ENCODE measurements at places on chromosomes 2 and 18.

DNA sequence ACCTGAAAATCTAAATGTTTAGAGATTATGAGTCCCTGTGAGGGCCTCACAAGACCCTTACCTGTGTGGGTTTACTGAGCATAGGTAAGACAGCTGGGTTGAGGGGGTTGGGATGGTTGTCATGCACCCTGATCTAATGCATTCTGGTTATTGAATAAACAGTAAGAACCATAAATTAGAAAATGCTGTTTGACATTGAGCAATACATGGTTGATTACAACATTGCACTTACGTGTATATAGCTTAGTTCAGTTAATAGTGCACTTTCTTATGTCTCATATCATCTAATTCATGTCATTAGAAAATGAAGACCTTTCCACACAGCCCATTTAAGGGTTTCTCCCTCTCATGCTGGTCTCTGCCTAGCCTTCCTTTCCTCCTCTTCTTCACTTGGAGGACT lies 253.5 kb upstream of the ATP5MC3 start:
- DNase-seq, result no peak

DNA sequence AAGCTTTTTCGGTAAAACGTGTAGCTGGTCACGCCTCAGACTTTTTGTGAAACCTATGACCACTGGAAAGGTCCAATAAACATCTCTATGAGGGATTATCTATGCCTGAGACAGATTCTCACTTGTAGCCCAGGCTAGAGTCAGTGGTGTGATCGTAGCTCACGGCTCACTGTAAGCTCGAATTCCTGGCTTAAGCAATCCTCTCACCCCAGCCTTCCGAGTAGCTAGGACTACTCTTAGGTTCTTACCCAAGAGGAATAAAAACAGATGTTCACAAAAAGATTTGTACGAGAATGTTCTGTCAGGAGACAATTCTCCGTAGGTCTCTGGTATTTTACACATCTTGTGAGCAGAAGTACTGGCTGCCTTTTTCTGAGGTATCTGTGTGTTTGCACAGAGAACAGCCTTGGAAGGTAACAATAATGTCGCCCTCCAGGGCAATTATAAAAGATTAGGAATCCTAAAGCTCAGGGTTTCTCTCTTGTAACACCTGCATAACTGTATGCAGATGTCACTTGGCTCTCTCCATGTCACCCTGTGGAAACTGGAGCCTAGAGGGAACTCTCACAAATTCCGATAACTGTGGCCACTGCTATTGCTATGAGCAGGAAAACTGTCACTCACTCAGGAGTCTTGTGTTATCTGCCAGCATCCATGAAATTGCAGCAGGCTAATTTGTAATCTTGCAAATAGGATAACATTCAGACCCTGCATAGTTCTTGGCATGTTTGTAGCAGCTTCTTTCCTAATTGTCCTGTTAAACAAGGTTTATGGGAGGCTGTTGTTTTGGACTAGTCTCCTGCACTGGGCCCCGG lies 25.5 kb upstream of the RALBP1 start:
- no peak for DNase-seq

DNA sequence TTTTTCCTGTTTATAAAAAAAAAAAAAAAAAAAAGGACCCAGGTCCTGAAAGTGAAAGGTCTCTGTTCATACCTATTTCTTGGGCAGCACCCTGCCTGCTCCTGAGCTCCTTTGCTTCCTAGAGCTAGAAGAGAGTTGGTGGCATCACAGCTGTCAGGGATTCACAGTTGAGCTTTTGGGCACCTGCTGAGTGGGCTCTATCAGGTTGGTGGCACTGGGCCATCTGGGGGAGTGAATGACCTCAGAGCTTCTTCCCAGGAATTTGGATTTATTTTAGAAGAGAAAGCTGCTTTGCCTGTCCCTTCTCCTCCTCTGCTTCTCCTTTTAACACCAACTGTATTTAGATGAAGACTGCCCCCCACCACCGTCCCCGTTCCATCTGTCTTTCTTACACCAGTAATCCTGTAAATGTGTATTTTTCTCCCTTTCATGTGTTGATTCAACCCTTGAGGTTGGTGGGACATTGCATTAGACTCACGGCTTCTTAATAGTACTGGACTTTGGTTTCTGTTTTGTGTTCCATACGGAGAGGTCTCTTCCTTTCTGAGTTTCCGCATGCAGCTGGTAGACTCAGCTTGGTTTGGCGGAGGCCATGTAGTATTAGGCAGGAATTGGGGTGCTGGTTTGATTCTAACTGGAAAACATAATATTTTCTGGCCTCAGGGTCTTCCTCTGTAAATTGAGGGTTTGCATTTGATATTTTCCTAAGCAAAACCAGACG lies 7.6 kb upstream of the MGAT5 start:
- DNase-seq, result peak; percentile 24

DNA sequence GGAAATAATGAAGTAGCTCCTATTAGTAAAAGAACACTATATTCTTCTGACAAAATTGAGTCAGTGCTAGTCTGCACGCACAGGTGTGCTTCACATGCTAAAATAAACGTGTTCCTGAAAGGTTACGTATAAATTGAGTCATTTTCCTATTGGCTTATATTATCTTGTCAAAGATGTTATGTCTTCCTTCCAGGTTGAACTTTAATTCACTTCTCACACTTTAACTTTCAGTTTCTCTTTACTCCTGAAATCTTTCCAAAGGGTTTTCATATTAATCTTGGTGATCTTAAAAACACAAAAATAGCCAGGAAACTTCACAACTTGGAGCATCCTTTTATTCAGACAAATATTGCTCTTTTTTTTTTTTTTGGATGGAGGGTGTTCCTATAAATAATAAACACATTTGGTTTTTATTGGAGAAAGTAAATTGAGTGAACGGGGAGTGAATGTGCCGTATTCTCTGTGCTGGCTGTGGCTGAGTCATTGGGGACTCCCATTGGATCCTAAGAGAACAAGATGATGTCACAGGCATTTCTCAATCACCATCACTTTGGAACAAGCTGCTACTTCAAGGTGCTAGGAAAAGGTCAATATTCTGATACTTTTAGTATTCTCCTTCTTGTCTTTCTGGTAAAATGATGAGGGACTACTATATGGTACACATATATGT lies 150.2 kb upstream of the SPATS2L start:
- no peak for DNase-seq

DNA sequence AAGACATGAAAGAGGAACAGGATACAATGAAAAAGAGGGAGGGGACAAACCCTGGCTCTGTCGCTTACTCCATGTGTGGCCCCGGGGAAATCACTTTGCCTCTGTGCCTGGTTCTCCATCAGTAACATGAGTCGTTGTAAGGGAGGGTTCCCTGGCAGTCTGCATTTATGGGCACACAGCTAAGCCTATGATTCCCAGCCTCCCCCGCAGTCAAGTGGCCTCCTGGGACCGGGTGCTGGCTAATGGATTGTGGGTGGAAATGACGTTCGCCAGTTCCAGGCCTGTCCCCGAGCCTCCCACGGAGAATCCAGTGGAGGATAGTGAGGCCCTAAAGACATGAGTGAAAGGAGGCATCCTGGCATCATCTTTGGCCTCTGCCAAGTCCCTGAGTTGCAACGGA lies 42.7 kb downstream of the SFXN5 start:
- no peak for DNase-seq

DNA sequence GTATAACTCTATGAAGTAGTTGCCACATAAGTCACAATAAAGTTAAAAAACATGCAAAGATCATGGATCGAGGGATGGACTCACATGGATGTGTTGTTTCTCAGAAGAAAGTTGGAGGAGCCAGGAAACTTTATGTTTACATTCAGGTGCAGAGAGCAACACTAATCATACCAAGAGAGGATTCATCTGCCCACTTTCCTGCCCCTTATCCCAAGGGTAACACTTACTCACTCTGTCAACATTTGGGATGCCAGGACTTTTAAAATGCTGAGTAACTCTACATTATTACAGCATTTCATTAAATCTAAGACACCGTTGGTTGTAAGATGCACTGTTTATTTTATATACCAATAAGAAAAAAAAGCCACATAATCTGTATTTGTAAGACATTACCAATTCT lies 170.4 kb downstream of the KCNE4 start:
- no peak for DNase-seq

DNA sequence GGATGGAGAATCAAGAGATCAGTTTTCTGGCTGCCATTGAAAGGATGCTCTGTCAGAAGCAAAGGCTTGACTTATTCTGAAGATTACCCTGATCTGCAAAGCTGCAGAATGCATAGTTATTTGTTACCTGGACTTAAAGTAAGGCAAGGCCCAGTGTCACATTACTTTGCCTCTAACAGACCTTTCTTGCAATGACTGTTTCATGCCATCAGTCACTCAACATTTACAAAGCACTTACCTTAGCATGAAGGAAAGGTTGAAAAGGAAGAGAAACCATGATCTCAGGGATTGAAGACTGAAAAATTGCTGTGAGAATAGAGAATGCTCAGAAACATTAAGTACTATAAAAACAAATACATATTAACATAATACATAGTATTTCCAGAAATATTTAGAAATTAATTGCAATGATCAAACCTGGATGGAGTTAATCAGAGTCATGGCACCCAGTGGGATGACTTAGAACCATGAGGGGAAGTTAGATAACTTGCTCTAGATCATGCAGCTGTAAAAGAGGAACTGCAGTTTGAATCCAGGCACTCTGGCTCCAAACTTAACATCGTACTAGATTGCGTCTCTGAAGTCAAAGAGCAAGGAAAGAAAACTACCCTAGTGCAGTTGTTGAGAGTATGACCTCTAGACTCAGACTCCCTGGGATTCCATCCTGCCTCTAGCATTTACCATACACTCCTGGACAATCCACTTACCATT lies 26.5 kb upstream of the FAM117B start:
- DNase-seq, result no peak

GRCh38 chr18:33269223-33269622 lies 171.3 kb downstream of the CCDC178 start:
- DNase-seq, result no peak

GRCh38 chr2:16160281-16161084 lies 220.1 kb downstream of the MYCN start:
- no peak for DNase-seq

DNA sequence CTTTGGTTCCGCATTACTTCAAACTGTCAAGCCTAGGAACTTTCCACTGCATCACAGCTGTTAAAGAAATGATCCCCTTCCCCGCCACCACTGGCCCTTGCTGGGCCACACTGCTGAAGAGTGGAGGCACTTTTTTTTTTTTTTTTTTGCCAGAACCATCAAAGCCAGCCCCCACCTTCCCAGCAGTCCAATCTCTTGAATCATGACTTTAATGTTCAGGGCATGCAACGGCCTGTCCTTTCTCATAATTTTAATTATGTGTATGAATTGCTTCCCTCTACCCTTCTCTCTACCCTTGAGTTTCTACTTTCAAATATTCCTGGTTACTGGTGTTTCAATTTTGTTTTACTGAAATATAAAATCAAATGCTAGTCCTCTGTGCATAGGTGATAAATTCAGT lies 102.1 kb upstream of the LMAN1 start:
- no peak for DNase-seq

GRCh38 chr18:32011193-32011592 lies 7.4 kb upstream of the RNF125 start:
- DNase-seq, result no peak

GRCh38 chr2:182901748-182902147 lies 35.3 kb upstream of the FRZB start:
- DNase-seq, result no peak

GRCh38 chr2:195848119-195848899 lies 191.3 kb downstream of the SLC39A10 start:
- peak; percentile 65 for DNase-seq

GRCh38 chr2:142472382-142472781 lies 341.6 kb upstream of the LRP1B start:
- peak; percentile 48 for DNase-seq

GRCh38 chr2:160287476-160287875 lies 87.4 kb upstream of the ITGB6 start:
- no peak for DNase-seq

GRCh38 chr2:121627525-121628050 lies 21.7 kb downstream of the CLASP1 start:
- no peak for DNase-seq

DNA sequence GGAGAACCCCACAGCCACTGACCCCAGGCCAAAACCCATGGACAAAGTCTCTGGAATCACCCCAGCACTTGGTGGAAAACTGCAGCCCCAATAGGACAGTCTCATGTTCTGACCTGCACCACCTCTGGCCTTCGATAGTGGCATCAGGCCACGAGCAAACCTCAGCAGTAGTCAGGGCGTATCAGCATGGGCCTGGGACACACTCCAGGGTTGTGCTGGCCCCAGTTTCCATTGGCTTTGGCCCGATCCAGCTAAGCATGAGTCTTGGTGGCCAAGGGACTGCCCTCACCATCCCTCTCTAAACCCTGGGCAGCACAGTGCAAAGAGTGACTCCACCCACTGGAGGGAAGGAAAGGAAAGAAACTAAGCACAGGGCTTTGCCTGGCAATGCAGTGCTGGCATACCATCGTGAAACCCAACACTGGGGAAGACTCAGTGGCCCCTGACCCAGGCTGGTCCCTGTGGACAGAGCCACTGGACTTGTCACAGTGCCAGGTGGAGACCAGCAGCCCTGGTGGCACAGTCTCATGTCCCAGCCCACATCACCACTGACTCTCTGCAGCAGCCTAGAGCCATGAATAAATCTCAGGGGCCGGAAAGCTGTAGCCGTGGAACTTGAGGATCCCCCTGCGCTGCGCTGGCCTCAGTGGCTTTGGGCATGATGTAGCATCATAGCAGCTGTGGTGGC lies 46.3 kb downstream of the ZNF519 start:
- DNase-seq, result no peak

DNA sequence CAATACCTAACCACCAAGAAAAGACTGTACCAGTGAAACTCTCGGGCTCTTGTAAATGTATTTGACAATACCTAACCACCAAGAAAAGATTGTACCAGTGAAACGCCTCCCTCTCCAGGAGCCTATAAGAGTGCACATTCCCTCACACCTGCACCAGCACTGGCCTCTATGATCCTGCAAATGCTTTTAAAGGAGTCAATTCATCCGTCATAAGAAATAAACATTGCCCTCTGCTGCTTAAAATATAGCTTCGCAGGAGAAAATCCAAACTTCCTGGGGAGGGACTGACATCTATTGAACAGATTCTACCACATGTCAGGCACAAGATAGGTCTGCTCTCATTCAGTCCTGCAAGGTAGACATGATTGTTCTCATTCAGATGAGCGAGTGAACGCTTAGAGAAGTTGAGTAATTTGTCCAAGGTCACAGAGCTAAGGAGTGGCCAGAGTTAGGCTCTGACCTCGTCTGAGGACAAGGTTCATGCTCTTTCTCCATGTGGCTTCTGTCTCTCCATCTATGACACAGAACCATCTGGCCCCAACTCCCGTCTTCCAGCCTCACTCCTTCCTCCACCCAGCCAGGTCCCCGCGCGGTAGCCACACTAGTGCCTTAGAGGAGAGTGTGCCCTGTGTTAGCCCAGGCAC lies 38.7 kb downstream of the MCFD2 start:
- peak; percentile 75 for DNase-seq

- DNase-seq, result no peak
Observed at GRCh38 chr2:172922306-172922705, 153.3 kb upstream of the MAP3K20 start.

Data from NCI-H1694 treated with DMSO at 0.1 percent for 48 hours (cell line).